ENCODE measurements at places on chromosomes 2 and 18.
A peak's percentile ranks its signal among the peaks of the same experiment; 100 is the strongest.

DNA sequence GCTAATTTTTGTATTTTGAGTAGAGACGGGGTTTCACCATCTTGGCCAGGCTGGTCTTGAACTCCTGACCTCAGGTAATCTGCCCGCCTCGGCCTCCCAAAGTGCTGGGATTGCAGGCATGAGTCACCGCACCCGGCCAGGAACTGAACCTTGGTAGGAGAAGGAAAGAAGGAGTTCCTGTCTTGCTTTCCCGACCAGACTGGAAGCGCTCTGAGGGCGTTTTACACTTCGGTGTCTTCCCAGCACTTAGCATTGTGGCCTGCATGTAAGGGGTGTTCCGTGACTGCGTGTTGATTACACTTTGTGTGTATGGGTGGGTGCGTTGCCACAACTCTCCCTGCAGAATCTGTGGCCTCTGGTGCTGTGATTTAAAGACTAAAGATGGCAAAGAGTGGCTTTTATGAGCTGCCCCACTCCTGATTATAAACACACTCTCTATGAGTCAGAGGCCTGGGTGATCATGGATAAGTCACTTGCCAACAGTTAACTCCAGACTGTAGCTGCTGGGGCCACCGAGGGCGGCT lies 46.0 kb downstream of the ODC1 start:
- no peak for DNase-seq

GRCh38 chr2:25035537-25036220 lies 6.2 kb upstream of the EFR3B start:
- DNase-seq = no peak

DNA sequence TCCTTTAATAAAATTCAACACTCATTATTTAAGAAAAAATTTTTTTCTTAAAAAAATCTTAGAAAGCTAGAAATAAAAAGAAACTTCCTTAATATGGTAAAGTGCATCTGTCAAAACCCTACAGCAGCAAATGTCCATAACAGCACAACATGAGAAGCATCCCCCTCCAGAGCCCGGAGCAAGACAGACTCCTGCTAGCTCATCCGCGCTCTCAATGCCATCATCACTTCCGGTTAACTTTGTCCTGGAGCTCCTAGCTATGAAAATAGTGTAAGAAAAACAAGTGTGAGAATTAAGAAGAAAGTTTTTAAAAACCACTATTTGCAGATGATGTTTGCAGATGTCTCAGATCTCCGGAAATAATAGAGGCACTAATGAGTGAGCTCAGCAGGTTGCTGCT lies 103.1 kb downstream of the TEX51 start:
- no peak for DNase-seq

DNA sequence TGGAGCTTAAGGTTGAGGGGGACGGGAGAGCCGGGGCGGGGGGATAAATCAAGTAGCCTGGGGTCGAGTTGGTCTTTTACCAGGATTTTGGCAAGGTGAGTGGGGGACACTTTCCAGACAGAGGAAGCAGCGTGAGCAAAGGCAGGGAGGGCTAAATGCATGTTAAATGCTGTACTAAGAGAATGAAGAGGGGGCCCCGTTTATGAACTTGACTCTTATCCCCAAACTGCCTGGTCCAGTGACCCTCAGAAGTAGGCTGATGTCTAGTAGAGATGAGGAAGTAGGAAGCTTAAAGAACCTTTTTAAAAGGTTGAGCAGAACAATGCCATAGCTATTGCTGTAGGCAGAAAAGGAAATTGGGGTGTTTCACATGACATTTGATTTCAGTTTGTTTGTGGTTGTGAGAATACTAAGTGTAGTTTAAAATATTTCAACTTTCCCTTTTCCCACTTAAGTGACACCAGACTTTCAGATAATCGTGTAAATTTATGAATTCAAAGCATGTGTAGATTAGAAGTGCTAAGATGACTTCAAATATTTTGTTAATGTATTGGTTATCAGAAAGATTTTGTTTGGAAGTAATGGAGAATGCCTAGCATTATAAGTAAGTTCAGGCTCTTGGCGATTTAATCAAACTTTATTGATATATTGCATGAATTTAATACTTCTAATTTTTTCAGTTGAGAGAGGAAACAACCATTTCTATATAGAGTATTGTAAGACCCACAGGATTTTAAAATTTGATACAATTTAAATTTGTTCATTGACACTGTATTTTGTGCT lies 1.8 kb downstream of the REL start:
- DNase-seq = peak; percentile 77

DNA sequence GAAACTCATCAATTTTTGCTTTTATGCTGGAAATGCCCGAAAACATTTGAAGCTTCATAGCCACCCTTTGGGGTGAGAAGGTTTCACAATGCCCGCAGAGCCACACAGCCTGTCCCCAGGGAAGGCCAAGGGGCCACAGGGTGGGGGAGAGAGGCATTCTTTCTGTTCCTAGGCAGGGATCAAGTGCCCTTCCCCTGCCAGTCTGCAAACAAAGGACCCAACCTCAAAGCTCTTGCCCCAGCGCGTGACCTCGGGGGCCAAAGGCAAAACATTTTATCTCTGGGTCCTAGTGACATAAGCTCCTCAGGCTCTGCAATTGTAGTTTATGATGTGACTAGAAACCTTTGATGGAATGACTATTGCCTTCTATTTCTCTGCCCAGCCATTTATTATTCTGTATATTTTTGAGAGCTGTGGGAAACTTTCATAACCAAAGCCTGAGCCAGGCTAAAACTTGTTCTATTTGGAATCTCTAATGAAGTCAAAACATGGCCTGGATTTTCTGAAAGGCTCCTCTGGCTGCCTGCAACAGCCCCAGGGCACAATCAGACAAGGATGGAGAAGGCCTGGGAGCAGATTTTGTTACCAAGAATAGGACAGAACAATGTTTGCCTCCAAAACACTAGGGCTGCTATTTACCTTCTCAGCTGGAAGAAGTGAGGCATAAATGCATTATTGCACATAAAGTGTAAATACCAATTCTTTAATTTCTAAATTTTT lies 137.2 kb upstream of the KCTD1 start:
- DNase-seq = no peak

- no peak for DNase-seq
Observed at GRCh38 chr2:191693778-191694177, 15.8 kb downstream of the NABP1 start.

DNA sequence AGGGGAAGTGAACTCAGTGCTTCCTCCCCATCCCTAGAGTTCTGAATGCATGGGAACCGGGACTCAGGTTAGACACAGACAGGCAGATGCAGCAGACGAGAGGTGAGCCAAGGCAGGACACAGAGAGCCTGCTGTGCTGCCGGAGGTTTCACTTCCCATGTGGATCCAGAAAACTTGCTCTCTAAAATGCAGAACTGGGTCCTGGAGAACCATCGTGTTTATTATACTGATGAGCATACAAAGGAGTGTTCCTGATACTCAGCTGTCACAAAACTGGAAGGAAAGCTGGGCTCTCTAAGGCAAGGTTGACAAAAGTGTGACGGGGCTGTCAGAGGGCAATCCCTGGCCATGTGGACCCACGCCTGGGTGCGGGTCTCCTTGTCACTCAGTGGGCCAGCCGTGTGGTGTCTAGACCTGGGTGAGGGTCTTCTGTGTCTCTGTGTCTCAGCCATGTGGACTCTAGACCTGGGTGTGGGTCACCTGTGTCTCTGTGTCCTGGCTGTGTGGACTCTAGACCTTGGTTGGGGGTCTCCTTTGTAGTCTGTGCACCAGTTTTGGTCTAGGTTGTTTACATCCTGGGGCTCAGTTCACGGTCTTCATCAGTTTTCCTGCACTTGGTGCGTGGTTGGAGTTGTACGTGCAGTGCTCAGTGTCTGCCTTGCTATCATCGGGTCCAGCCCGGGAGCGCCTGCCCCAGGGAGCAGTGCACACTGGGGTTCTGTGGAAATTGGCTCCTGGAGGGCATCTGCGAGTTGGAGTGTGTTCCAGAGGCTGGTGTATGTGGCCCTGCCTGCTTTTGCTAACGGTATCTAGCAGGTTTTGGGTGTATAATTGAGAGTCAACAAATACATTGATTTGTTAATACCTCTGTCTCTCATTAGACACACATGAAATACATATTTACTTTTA lies 141.1 kb downstream of the ATP9B start:
- no peak for DNase-seq

DNA sequence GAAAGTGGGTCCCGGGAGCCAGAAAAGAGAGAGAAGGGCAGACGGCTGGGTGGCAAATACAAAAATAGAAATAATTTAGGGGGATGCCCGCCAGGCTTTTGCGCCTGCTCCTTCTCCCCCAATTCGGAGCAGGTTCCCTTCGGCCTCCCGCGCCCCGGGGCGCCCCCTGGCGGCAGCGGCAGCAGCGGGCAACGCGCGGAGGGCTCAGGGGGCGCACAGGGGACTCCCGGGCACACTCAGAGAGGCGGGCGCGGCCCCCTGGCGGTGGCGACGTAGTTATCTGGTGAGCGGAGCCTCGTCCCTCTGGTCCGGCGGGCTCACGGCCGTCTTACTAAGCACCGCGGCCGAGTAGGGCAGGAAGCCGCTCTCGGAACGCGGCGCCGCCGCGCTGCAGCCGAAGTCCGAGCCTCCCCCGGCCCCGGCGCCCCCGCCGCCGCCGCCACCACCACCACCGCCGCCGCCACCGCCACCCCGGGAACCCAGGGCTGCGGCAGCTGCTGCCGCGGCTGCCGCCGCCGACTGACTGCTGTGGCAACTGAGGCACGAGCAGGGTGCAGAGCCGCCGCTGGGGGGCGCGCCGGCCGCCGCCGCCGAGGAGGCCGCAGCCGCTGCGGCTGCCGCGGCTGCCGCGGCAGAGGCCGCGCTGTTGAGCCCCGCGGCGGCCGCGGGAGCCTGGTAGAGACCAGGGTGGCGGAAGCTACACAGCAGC lies 3.8 kb downstream of the EVX2 start:
- DNase-seq = no peak

DNA sequence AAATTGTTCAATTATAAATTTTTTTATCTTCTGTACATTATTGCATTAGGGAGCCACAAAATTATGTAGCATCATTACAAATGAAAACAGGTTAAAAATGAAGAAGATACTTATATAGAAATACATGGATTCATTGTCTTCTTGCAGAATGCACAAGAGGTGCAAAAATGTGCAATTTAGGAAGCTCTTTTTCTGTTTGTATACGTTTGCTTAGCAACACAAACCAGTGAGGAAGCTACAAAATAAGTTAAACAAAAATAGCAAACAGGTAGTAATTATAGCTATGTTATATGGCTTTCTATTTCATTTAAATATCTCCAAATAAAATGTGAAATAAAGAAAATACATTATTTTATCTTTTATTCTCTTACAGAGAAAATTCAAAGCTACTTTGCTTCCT lies 177.6 kb upstream of the SESTD1 start:
- no peak for DNase-seq

All from CD14-positive monocyte (primary cell).